ENCODE measurements at places on chromosomes 7 and 10. TPM values are rescaled to one million over a fixed set of nuclear protein-coding genes. Genes with fewer than 3 reads are reported as not detected.

- no peak for DNase-seq
Measured at GRCh38 chr7:100983451-100984187, 14.3 kb downstream of the MUC12 start.

GRCh38 chr7:47150497-47151260 lies 431.2 kb downstream of the TNS3 start:
- no peak for DNase-seq

DNA sequence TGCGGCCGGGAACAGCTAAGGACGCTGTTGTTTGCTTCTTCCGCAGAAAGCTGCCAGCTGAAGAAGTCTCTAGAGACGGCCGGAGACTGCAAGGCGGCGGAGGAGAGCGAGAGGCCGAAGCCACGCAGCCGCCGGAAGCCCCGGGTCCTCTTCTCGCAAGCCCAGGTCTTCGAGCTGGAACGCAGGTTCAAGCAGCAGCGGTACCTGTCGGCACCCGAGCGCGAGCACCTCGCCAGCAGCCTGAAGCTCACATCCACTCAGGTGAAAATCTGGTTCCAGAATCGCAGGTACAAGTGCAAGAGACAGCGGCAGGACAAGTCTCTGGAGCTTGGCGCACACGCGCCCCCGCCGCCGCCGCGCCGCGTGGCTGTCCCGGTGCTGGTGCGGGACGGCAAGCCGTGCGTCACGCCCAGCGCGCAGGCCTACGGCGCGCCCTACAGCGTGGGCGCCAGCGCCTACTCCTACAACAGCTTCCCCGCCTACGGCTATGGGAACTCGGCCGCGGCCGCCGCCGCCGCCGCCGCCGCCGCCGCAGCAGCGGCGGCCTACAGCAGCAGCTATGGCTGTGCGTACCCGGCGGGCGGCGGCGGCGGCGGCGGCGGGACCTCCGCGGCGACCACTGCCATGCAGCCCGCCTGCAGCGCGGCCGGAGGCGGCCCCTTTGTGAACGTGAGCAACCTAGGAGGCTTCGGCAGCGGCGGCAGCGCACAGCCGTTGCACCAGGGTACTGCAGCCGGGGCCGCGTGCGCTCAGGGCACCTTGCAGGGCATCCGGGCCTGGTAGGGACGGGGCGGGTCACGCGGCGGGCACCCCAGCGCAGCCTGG lies 2.4 kb downstream of the NKX2-3 start:
- DNase-seq, result no peak

DNA sequence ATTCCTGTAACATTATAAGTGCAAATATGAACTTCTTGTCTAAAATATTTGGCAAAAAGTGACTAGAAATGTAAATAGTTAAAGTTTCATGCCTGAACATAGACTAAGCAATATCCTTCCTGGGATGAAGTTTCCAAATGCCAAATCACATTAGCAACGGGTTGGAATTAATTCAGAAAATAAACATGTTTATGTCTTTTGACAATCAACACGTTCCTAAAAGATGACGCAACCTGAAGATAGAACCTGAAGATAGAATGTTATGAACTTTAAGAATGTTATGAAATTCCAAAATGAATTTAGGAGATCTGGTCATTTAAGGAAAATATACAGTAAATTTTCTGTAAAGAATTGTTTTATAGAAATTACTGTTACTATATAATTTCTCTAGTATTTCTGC lies 9.2 kb downstream of the LAMB4 start:
- DNase-seq, result no peak

Gene CASP2
- 122 TPM for total RNA-seq

Gene NFE2L3
- total RNA-seq, result 21.5 TPM

Gene TMEM273
- 98.2 TPM for total RNA-seq

- no peak for DNase-seq
Measured at GRCh38 chr7:109893231-109893630, 1197.7 kb upstream of the LRRN3 start.

Measured in activated CD4-positive, alpha-beta memory T cell treated with anti-CD3 and anti-CD28 coated beads, Interleukin-2, amount 10 ng/mL, durations not matched to agents 7 days and 5 days (primary cell).